ENCODE measurements at places on chromosomes 3 and 15.

GRCh38 chr3:150771600-150771999 is 8.6 kb upstream of the SIAH2 start:
- DNase-seq = no peak

DNA sequence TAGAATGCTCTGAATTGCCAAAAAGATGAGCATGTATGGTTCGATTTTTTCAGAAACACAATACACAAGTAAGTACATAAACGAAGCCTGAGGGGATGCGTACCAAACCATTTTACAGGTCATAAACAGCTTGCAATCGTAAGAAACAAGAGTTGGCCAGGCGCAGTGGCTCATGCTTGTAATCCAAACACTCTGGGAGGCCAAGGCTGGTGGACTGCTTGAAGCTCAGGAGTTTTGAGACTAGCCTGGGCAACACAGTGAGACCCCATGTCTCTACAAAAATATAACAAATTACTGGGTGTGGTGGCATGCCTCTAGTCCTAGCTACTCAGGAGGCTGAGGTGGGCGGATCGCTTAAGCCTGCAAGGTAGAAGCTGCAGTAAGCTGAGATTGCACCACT is 13.4 kb downstream of the TRA2B start:
- DNase-seq = no peak

DNA sequence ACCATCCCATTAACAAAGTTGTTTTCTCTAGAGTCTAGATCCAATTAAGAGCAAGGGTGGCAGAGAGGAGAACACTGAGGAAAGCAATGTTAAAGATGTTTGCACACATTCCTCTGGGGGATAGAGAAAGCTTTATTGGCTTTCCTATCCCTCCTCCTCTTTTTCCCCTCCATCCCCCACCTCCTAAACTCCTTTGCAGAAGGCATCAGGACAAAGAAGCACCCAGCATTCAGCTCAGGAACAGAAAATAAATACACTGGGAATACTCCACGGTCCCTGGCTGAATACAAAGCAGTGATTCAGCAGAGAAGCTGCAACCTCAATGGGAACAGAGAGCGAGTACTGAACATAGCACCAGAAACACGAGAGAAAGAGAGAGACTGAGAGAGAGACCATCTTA is 21.9 kb downstream of the LSAMP start:
- peak; percentile 3 for DNase-seq

DNA sequence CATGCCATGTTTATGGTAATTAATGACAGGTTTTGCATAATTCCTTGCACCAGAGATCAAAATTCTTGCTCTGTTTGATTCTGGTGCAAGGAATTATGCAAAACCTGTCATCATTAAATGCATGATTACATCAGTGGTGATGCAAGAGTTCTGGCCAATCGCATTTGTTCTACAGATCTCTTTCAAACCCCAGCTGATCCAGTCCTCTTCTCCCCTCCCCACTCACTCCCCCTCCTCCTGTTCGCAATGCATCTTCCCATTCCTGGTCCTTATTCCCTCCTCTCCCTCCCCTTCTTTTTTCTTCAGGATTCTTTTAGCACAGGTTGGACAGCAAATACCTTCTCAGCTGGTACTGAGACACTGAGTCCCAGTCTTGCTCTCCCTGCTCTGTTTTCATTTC is 82.1 kb downstream of the GABRB3 start:
- DNase-seq = no peak

DNA sequence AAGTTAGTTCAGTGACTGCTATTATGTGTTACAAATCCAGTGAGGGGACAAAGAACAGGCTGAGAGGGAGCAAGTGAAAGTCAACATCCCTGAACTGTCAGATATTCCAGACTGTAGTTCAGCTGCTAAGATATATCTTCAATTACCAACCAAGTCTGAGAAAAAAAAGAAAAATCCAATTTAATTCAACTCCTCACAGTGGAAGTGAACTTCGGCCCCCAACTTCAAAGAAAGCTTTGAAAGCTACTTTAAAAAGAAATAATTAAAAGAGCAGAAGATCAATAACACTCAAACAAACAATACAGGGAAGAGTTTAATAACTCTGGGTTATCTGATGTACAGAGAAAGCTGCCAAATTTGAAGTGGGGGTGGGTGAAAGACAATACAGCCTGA is 174.0 kb downstream of the SERPINI1 start:
- no peak for DNase-seq

DNA sequence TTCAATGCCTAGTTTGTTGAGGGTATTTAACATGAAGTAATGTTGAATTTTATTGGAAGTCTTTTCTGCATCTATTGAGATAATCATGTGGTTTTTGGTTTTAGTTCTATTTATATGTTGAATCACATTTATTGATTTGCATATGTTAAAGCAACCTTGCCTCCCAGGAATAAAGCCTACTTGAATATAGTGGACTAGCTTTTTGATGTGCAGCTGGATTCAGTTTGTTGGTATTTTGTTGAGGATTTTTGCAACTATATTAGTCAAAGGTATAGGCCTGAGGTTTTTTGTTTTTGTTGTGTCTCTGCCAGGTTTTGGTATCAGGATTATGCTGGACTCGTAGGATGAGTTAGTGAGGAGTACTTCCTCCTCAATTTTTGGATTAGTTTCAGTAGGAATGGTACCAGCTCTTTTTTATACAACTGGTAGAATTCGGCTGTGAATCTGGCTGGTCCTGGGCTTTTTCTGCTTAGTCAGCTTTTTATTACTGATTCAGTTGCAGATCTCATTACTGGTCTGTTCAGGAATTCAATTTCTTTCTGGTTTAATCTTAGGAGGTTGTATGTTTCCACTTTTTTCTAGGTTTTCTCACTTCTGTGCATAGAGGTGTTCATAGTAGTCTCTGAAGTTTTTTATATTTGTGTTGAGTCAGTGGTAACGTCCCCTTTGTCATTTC is 209.8 kb upstream of the RBMS3 start:
- no peak for DNase-seq

- no peak for DNase-seq
Measured at GRCh38 chr3:143356839-143357238, 237.3 kb downstream of the CHST2 start.

GRCh38 chr3:194761384-194761783 is 75.7 kb downstream of the FAM43A start:
- DNase-seq = no peak

DNA sequence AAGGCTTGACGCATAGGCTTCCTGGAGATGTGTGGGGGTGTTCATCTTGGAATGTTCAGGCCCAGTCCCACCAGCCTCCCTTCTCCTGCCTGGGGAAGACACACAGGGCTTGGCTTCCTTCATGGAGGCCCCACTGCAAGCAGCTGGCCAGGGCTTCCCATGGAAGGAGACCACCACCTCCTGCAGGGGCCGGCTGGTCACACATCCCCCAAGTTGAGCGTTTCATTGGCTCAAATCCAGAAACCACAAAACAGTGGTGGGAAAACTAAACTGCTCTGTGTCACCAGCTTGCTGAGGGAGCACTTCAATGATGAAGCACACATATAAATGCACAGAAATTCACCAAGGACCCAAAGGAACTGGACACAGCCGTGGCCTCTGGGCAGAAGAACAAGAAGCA is 8.3 kb downstream of the IQSEC1 start:
- no peak for DNase-seq

DNA sequence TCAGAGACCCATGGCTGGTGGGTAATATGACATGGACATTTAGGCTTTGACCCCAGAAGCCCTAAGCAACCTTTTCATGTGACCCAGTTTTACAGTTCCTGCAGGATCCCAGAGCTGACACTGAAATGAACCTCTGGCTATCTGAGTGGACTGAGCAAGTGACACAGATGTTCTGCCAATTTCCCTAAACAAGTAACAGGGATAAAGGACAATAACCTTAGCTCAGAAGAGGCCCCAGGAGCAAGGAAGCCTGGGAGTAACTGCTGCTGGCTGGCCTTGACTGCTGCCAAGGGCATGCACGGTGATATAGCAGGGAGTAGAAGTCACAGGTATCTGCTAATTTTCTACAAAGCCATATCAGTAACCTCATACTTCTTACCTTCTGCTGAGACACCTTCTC is 177.9 kb downstream of the CHL1 start:
- DNase-seq = no peak

DNA sequence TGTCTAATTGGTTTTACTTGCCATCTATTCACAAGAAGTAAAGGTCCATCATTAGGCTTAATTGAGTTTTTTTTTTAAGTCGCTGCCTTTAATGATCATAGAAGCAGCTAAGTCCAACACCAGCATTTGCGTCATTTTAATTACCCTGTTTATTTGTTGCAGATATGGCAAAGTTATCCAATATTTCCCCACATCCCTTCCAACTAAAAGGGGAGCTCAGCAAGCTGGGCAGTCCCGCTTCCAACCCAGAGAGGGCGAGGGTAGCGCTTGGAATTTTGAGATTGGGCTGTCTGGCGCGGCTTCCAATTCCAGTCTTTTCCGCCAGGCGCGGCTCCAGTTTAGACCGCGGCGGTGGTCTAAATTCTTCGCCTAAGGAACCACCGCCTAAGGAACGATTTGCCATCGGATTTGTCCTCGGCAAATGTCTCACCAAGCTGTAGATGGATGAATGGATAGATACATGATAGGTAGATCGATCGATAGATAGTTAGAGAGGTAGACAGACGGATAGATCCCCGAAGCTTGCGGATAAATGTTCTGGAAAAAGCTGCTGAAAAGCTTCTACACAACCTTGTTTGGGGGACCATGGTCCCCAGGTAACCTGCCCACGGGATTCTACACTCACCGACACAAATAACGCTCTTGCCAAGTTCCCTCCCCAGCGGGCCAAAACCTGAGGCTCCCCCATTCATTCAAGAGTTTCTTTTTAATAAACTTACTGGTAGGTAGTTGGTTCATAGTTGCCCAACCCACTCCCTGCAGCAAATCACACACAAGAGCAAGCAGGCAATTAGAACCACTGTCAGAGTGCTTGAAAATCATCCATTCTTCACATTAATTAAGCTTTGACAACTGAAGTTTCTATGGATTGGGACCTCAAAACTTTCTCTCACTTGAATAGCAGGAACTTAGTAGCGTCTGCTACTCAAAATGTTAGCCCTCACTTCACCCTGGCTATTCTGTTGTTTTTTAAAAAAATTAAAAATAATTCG is 49.1 kb downstream of the ZIC4 start:
- no peak for DNase-seq
